Activated naive CD4-positive, alpha-beta T cell treated with anti-CD3 and anti-CD28 coated beads for 36 hours (primary cell): ENCODE measurements at places on chromosomes 5 and 9. TPM values are rescaled to one million over a fixed set of nuclear protein-coding genes. Genes with fewer than 3 reads are reported as not detected.

Gene ZBTB26
- 5.5 TPM for total RNA-seq

Gene ABO
- total RNA-seq = not detected

Gene CDC20B
- not detected for total RNA-seq

Gene SEMA6A
- 0.14 TPM for total RNA-seq

Gene CFAP157
- not detected for total RNA-seq

Gene PLCXD3
- total RNA-seq = not detected

Gene ANKRD34B
- not detected for total RNA-seq

Gene EDIL3
- not detected for total RNA-seq

Gene RGMB
- 5.0 TPM for total RNA-seq

Gene TAF1L
- total RNA-seq = not detected

Gene FAM163B
- total RNA-seq = not detected
